ENCODE measurements at places on chromosomes 11 and 22.

- no peak for DNase-seq
These were observed 39.9 kb upstream of the NAV2 start for GRCh38 chr11:19672586-19673206.

GRCh38 chr11:69531071-69531716 lies 49.7 kb downstream of the LINC01488 start:
- no peak for DNase-seq

- DNase-seq: no peak
These were observed 45.5 kb downstream of the ENDOD1 start for GRCh38 chr11:95135155-95135554.

GRCh38 chr22:37301144-37301830 lies 19.0 kb downstream of the CYTH4 start:
- no peak for DNase-seq

- no peak for DNase-seq
These were observed 218.5 kb downstream of the DYNC2H1 start for GRCh38 chr11:103327721-103328120.

DNA sequence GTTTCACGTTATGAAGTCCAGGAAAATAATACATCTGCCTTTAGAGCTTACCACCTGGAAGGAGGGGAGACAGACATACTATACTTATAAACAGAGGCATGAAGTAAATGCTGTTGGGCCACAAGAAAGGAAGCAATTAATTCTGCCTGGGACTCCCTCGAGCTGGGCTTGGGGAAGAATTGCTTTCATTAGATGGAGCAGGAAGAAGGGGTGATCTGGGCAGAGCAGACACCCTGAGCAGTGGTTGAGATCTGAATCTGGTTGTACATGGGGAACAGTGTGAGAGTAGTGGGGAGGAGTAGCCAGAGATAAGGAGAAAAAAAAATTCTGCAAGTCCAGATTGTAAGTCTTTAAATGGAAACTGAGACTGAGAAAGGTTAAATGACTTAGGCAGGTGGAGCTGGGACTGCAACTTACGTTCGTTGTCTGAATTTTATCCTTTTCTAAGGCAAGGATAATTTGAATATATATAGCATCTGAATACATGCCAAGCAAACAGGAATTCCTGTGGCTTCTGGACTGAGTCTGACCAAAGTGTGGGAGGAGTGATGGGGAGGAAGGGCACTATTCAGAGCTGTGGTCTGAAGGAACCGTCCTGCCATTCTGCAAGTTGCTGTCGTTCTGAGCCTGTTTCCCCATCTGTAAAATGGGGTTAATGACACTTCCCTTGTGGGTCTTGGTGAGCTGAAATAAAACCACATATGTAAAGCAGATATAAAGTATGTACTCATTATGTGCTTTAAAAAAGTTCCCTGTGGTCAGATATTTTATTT lies 7.9 kb downstream of the NCAM1 start:
- DNase-seq: no peak

- no peak for DNase-seq
These were observed 50.6 kb upstream of the ACCSL start for GRCh38 chr11:43997022-43997660.

DNA sequence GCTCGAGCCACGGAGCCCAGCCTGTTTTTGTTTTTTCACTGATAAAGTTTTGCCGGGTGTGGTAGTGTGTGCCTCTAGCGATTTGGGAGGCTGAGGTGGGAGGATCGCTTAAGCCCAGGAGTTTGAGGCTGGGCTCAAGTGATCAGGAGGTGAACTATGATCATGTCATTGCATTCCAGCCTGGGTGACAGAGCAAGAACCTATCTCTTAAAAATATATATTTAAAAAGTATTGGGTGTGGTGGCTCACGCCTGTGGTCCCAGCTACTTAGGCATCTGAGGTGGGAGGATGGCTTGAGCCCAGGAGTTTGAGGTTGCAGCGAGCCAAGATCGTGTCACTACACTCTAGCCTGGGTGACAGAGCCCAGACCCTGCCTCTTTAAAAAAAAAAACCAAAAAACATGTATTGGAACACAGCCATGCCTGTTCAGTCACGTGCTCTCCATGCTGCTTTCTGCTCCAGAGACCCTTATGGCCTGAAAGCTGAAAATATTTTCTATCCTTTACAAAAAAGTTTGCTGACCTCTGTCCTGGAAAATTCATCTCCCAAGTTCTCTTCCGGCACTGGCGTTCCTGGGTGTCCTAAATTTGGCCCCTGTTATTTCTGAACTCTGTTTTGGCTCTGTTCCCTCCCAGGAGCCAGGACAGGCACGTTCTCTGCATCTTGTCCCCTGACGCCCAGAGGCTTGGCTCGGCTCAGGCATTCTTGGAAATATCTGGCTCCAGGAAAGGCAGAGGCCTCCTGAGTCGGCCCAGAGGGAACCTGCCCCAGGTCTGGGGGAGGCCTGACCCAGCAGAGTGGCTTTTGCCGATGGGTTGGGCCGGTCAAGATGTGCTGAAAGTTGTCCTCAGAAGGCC lies 61.3 kb upstream of the PPP6R3 start:
- no peak for DNase-seq

DNA sequence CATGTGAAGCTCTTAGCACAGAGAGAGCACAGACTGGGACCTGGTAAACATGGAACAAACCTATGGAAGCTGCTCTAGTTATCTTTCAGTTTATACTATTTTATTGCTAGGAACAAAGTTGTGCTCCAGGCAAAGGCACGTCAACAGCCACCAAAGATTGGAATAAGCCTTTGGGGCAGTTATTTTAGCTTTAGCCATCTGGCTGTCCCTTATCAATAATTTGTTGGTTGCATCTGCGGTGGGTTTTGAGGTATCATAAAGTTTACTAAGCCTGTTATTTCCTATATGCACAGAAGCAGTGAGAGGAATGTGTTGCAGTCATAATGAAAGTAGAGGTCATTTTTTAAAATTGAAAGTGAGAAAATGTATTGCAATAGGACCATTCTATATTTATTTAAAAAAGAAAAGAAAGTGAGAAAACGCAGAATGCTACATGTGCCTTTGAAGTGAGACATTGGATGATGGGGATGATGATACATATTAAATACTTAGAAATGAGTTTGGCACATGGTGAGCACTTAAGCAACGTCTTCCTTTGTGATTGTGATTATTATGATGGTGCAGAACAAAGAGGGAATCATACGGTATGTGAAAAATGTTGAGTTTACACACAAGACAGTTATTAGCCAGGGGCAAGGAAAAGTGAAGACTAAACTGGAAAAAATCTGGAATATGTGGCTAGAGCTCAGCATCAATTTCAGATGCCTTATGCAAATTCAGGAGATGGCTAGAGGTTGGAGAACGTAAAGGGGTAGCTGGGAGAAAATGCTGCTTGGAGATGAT lies 58.3 kb downstream of the PRR5L start:
- DNase-seq: no peak

- no peak for DNase-seq
These were observed 51.8 kb downstream of the SLN start for GRCh38 chr11:107660066-107660465.

GRCh38 chr11:106496677-106497076 lies 419.2 kb downstream of the AASDHPPT start:
- no peak for DNase-seq

DNA sequence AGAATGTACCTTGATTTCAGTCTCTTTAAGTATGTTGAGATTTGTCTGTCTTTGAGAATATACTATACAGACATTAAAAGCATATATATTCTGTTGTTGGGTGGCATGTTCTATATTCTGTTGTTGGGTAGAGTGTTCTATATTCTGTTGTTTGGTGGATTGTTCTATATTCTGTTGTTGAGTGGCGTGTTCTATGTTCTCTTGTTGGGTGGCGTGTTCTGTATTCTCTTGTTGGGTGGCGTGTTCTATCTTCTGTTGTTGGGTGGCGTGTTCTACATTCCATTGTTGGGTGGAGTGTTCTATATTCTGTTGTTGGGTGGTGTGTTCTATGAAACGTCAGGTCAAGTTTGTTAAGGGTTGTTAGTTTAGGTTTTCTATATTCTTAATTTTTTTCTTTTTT lies 27.1 kb upstream of the CTTN start:
- DNase-seq: no peak

GRCh38 chr11:98300719-98301118 lies 720.0 kb upstream of the CNTN5 start:
- no peak for DNase-seq

- DNase-seq: peak; percentile 62
These were observed at the start of gene PTPRCAP for GRCh38 chr11:67437082-67437808. Gene PTPRCAP, minus strand, starts transcription at chr11:67437682. Its CDS starts 63 bp downstream, at chr11:67437619.

DNA sequence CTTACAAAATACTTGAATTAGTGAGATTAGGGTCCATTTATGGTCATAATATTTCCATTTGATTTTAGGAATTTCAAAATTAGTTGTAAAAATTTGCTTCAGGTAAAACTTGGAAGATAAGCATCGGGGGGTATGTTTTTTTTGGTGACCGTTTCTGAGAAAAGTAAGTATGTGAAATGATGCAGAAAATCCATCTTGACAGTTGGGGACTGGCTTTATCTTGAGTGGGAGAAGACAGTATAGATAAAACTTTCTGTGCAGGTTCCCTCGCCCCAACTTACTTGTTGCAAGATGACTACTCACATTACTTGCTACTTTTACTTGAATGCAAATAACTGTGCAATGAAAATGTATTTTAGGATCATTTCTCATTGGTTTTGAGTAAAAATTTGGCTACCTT lies 49.5 kb downstream of the DNAJC24 start:
- no peak for DNase-seq

DNA sequence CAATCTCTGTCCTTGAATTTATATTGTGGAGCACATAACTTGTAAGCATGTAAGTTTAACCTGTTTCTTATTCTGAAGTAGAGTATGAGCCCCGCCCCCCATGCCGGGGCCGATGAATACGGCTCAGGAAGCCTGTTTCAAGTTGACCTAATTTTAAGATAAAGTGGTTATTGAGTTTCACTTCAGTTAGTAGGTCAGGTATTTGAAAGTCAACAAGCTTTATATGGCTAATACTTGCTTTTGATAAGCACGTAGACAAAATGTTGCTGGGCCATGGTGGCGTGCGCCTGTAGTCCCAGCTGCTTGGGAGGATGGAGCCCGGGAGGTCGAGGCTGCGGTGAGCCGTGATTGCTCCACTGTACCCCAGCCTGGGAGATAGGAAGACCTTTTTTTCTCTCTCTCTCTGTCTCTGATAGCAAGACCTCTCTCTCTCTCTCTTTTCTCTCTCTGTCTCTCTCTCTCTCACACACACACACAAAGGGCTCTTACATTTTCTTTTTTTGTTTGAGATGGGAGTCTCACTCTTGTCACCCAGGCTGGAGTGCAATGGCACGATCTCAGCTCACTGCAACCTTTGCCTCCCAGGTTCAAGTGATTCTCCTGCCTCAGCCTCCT lies 14.4 kb downstream of the YWHAH start:
- DNase-seq: no peak

All from stimulated activated CD4-positive, alpha-beta T cell treated with anti-CD3 and anti-CD28 coated beads, TNF-alpha, amount 100 ng/mL, for 1 hour (primary cell).